ENCODE measurements at places on chromosomes 4 and X. TPM values are rescaled to one million over a fixed set of nuclear protein-coding genes. Genes with fewer than 3 reads are reported as not detected.

- no peak for DNase-seq
Measured at GRCh38 chrX:5242091-5242790, 986.4 kb downstream of the NLGN4X start.

DNA sequence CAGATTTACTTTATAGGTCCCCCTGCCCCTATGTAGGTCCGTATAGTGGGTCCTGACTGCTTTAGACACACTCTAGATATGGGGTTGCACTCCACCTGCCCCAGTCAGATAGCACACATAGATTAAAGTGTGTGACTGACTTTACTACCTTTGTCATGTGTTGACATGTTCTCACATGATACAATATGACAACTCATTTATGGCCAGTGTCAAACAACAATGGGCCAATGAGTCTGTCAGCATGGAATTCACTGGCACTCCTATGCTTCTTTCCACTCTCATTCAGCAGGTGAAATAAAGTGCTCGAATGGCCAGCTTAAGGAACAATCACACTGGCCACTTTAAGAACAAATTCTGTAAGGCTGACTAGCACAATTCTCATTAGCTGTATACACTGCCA is 23.8 kb upstream of the FMR1NB start:
- no peak for DNase-seq

DNA sequence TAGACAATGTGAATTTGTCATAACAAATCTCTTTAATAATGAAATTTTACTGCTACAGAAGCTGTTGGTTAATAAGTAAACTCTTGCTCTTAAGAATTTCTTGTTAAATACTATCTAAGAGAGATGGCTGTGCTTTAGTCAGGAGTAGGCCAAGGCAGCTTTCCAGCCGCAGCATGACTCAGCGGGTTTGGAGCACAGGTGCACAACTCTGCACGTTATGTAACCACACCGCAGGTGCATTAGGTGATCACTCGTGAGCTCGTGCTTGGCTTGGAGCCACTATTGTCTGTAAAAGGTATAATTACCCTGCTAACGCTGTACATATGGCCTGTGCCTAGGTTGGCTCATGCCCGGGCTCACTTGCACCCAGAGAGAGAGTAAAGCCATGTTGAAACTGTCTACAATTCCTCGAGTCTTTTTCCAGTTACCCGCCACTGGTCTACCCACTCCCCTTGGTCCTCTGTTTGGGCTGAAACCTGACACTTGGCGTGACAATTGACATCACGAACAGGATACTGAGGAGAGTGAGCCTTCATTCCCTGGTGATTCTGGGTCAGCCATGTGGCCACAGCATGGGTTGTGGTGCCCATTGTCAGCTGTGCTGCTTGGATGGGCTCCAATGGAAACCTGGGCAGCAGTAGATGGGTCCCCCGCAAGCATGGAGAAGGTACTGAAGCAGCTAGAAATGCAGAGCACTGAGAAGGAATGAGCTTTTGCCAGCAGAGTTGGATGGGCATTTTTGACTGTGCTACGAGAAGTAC is 18.4 kb upstream of the ANAPC4 start:
- DNase-seq: no peak

- no peak for DNase-seq
Measured at GRCh38 chr4:37699868-37700481, 13.8 kb upstream of the RELL1 start.

- no peak for DNase-seq
Measured at GRCh38 chr4:140298001-140298400, 75.4 kb upstream of the SCOC start.

GRCh38 chr4:48596336-48596735 is 106.3 kb downstream of the ZAR1 start:
- no peak for DNase-seq

DNA sequence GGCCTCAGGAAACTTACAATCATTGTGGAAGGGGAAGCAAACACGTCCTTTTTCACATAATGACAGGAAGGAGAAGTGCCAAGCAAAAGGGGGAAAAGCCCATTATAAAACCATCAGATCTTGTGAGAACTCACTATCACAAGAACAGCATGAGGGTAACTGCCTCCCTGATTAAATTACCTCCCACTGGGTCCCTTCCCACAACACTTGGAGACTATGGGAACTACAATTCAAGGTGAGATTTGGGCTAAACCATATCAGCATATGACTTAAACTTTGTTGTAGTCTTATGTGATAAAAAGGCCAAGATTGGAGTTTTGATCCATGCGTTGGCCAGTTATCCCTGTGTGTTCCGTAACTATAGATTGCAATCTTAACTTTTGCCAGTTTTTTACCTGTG is 68.3 kb downstream of the C4orf33 start:
- DNase-seq: no peak

RBM47 gene
- 3.3 TPM for total RNA-seq

All from cardiac septum (tissue), 1 donor.